ENCODE measurements at places on chromosomes 12 and 14.

- peak; percentile 58 for DNase-seq
These were observed 58.8 kb upstream of the ACTN1 start for GRCh38 chr14:69037790-69038454.

GRCh38 chr12:3046441-3047200, 30.6 kb upstream of the TSPAN9 start:
- DNase-seq, result no peak

GRCh38 chr12:65756956-65757511, 67.2 kb upstream of the HMGA2 start:
- DNase-seq, result no peak

- no peak for DNase-seq
These were observed 25.7 kb downstream of the C14orf132 start for GRCh38 chr14:96064866-96065265.

- peak; percentile 10 for DNase-seq
These were observed 1.4 kb downstream of the RAN start for GRCh38 chr12:130873106-130873795.
